ENCODE measurements at places on chromosomes 7 and 10.

GRCh38 chr7:63521-64021 lies 128.8 kb upstream of the FAM20C start:
- DNase-seq, result no peak

DNA sequence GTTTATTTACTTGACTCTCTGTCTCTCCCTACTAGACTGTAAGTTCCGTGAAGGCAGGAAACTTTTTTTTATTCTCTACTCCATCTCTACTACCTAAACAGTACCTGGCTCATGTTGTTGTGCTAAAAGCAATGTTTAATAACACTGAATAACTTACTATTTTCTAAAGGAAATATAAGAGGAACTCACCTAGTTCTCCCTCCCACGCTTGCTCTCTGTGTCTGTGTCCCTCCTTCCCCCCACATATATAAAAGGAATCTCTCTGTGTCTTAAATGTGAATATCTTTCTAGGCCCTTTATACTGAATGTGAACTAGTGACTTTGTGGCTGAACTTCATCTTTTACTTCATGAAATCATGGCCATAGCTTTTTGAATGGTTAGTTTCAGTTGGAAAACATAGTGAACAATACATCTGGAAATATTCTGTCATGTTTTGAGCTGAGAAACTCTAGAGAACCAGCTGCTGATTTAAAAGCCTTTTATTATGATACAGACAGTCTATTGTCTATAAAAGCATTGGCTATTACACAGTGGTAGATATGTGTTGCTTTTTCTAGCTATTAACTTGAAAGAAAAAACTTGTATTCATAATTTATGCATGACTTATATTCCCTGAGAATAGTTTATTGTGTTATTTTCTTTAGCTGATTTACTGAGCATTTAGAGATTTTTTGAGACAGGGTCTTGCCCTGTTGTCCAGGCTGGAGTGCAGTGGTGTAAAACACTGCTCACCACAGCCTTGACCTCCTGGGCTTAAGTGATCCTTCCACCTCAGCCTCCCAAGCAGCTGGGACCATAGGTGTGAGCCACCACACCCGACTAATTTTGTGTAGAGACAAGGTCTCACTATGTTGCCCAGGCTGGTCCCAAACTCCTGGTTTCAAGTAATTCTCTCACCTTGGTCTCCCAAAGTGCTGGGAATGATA lies 42.5 kb downstream of the VCL start:
- DNase-seq, result no peak

DNA sequence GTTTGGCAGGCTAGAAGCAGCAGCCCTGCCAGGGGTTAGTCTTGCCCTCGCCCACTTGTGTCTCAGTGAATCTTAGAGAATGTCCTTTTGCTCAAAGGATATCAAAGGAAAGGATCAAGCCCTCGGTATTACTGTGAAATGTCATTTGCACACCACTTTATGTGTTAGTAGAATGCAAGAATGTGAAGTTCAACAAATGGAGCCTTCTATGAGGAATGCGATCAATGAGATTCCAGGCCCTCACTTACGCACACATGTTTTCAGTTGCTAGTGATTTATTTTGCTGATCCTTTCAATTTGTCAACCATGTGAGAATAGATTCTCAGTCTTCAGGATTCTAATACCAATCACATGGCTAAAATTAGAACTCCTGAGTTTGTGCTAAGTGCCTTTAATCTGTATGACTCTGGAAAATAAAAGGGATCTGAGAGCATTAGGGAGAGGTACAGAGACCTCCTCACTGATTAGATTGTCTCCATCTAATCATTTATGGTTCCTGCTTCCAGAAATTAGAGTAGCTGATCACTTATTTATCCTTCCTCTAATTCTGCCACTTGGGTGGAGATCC lies 123.0 kb upstream of the SP4 start:
- no peak for DNase-seq

GRCh38 chr10:85635650-85636049 lies 730.9 kb downstream of the GRID1 start:
- no peak for DNase-seq

DNA sequence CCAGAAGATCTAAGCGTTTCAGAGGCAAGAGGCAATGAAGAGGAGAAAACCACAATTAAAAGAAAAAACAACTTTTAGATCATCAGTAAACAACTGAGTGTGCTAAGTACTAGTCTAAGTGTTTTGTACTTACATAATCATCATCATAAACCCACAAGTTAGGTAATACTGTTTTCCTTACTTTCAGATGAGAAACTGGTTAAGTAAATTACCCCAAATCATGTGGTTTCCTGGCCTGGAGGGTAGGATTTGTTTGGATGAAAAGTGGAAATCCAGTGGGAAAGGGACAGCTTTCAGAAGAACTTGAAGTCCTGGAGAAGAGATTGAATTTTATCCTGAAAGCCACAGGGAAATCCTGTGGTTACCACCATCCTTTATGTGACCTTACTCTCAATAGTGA lies 463.3 kb downstream of the LRMDA start:
- DNase-seq, result no peak

DNA sequence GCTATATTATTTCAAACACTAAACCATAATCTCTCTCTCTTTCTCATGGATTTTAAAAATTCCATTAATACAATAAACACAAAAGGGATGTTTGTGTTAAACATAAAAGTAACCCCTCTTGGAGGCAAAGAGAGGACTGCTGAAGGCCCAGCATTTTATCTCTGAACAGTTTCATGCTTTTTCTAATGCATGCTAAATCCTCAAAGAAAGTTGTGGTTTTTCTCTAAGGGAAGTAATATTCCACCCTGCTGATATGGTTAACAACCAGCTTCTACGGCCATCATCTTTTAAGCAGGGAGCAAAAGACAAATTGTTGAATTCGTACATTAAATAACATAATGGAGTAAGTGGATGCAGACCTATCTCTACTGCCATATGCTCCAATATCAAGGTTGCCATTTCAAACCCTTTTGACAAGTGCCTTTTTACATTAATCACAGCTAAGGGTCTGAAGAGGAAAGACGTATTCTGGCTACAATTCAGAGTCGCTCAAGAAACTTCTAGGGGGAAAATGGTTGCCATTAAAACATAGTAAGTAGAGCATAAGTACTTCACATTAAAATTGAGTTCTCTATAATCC lies 103.1 kb downstream of the SLC25A13 start:
- no peak for DNase-seq

DNA sequence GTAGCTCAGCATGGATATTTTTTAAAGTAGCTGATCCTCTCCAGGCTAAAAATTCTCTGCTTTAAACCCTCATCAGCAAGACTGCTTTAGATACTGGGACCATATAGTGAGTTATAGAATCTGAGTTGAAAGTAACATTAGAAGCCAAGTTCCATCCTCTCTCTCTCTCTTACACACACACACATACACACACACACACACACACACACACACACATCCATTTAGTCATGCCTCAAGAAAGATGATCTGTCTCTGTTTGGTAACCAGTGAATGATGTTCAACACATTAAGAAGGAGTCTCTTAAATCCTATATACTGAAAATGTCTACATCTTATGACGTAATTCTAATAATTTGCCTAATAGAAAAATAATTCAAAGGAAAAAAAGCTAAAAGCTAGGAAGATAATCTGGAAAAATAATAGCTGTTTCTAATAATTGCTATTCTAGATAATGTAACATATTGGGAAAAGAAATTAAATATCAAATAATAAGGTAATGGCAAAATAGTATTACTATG lies 16.9 kb upstream of the ATP6V0A4 start:
- no peak for DNase-seq

DNA sequence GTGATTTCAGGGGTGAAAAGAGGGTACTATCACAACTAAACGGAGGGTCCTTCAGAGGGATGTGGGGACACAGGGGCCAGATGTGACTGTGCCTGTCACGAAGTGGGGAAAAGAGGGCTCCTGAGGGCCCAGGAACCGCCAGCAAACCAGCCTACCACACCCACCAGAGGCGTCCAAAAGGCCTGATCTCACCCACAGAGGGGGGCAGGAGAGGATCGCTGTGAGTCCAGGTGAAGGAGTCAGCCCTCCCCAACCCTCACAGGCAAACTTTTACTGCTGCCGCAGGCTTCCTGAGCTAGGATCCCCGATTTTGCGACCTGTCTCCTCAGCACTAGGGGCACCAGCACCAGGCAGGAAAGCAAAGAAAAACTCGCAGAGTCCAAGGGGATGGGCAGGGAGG lies 64.7 kb downstream of the HIPK2 start:
- no peak for DNase-seq

- DNase-seq, result no peak
These were observed 46.4 kb downstream of the ELFN1 start for GRCh38 chr7:1716263-1717094.

DNA sequence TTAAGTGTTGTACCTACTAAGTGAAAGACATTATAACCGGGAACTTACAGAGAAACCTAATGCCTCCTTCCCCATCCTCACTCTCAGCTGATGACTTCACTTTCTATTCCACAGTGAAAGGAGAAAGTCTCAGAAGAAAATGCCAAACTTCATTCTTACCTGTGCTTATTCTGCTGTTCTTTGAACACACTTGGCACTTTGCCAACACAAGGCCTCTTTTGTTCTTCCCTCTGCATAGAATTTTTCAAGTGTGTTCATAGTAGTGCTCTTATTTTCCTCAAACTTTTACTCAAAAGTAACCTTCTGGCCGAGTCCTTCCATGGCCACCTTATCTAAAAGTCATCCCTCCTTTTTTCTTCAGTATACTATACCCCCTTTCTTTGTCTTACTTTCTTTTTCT lies 59.4 kb upstream of the ETV1 start:
- no peak for DNase-seq

GRCh38 chr7:116426428-116427156 lies 72.9 kb upstream of the CAV2 start:
- DNase-seq, result no peak

- no peak for DNase-seq
These were observed 3.2 kb upstream of the ZNF248 start for GRCh38 chr10:37860494-37861190.

- no peak for DNase-seq
These were observed 379.7 kb upstream of the FOXK1 start for GRCh38 chr7:4302203-4302905.

- no peak for DNase-seq
These were observed 17.8 kb upstream of the MAGI2 start for GRCh38 chr7:79471283-79471682.

- DNase-seq, result no peak
These were observed 141.6 kb upstream of the TCERG1L start for GRCh38 chr10:131452926-131453720.

DNA sequence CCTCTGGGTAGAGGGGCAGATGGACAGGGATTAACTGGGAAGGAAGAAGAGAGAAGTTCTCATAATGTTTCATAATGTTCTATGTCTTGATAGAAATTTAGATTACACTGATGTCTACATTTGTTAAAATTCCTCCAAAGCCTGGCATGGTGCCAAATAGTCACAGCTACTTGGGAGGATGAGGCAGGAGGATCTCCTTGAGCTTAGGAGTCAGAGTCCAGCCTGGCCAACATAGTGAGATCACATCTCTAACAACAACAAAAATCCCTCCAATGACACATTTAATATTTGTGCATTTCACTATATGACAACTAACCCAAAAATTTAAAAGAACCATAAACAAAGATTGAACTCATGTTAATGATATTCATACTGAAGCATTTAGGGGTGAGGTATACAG lies 33.0 kb upstream of the PPP1R3C start:
- DNase-seq, result no peak

GRCh38 chr7:139153832-139154231 lies 44.3 kb upstream of the ZC3HAV1 start:
- DNase-seq, result no peak

- no peak for DNase-seq
These were observed 253.8 kb upstream of the INHBA start for GRCh38 chr7:41956705-41957104.

DNA sequence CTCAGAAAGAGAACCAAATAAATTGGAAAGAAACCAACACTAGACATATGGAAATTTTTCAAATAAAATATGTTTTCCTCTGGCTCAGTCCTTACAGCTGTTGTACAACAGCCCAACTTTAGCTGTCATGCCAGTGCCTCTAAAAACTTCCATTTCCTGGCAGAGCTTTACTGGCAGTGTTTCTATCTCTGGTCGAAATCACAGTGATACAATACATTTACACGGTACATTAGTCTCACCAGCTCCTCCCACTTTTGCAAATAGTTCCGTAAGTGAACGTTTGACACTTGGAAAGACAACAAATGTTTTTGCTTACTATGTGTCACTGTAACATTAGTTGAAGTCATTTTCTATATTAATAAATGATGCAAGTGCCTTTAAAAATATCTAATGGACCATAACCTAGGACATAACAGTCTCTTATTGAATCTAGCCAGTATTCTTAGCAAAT lies 29.8 kb downstream of the BCAP29 start:
- no peak for DNase-seq

DNA sequence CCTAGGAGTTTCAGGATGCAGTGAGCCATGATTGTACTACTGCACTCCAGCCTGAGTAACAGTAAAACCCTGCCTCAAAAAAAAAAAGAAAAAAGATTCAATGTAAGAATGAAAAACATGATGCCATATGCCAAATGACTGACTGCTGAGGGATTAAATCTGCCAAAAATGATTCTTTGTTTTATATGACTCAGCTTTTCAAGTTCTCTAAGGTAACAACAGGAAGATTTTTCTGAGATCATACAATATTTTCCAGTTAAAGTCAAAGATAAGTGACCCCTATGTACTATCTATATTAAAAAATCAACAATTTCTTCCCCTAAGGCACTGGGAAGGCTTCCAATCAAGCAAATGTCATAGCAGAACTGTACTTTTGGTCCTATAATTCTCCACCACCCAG lies 271.2 kb upstream of the IMMP2L start:
- DNase-seq, result no peak

GRCh38 chr7:104861729-104862390 lies 152.1 kb upstream of the KMT2E start:
- no peak for DNase-seq

- no peak for DNase-seq
These were observed 267.5 kb upstream of the SP4 start for GRCh38 chr7:21160401-21160800.

- no peak for DNase-seq
These were observed 136.0 kb downstream of the GALNT17 start for GRCh38 chr7:71267734-71268469.

DNA sequence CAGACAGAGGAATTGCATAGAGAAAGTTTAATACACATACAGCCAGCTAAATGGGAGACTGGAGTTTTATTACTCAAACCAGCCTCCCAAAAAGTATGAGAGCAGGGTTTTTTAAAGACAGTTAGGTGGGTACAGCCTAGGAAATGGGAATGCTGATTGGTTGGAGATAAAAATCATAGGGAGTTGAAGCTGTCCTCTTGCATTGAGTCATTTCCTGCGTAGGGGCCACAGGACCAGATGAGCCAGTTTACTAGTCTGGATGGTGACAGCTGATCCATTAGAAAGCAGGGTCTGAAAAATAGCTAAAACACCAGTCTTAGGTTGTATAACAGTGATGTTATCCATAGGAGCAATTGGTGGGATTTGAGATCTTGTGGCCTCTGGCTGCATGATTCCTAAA lies 76.1 kb upstream of the POM121L12 start:
- DNase-seq, result no peak

DNA sequence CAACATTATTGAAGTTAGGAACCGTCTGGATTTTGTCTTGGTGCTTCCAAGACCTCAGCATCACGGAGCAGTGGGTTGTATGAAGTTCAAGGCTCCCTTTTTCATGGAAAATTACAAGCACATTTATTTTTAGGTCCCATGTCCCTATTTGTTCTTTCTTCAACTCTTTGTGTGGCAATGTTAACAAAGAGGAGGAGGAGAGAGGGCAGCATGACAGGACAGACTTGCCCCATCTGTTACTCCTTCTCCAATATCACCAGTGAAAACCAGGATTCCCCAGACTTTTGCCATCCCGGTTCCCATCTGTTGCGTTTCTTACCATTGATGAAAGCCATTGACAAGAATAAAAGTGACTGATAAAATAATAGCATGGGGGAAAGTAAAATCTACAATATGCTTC lies 28.6 kb downstream of the EEPD1 start:
- no peak for DNase-seq

Measured in Jurkat, Clone E6-1 (cell line).